Sigmoid colon (tissue), 7 donors: ENCODE measurements at places on chromosomes 2 and 18. TPM values are rescaled to one million over a fixed set of nuclear protein-coding genes. Genes with fewer than 3 reads are reported as not detected.

GALNT14 gene
- total RNA-seq, result not detected

DPP4 gene
- 11.4 TPM for total RNA-seq

MITD1 gene
- total RNA-seq, result 26.0 TPM

GNLY gene
- 1.6 TPM for total RNA-seq

CCDC141 gene
- 4.6 TPM for total RNA-seq

DOCK10 gene
- 4.2 TPM for total RNA-seq

LBX2 gene
- total RNA-seq, result not detected

TEKT4 gene
- not detected for total RNA-seq
